ENCODE measurements at places on chromosomes 7 and 10. TPM values are rescaled to one million over a fixed set of nuclear protein-coding genes. Genes with fewer than 3 reads are reported as not detected.

PCLO gene
- total RNA-seq: 2.6 TPM

CNNM1 gene
- 1.7 TPM for total RNA-seq

EPO gene
- total RNA-seq: not detected

TSC22D4 gene
- 20.2 TPM for total RNA-seq

IFIT1B gene
- total RNA-seq: not detected

SORBS1 gene
- total RNA-seq: 397 TPM

CTTNBP2 gene
- 44.1 TPM for total RNA-seq

- no peak for DNase-seq
These were observed 528.3 kb downstream of the PHTF2 start for GRCh38 chr7:78326876-78327275.

GRCh38 chr7:2545746-2546425 is 9.4 kb downstream of the BRAT1 start:
- no peak for DNase-seq

DNA sequence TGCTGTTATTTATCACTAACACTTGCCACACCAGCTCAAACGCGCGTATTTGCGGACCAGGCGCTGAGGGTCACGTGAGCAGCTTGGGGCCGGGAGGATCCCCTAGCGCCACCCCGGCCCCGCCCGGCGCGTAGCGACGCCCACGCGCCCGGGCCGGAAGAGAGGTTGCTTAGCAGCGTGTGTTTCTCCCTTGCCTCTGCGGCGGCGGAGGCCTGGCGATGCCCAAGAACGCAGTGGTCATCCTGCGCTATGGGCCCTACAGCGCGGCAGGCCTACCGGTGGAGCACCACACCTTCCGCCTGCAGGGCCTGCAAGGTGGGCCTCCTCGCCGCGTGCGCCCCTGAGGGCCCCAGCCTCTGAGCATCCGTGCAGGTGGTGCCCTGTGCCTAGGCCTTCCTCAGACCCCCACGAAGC is at the start of gene C10orf53:
Gene C10orf53 (plus strand): TSS at position 172 of the 414 bp plus-strand sequence. CDS start 47 bp downstream, at position 219.
- no peak for DNase-seq

DNA sequence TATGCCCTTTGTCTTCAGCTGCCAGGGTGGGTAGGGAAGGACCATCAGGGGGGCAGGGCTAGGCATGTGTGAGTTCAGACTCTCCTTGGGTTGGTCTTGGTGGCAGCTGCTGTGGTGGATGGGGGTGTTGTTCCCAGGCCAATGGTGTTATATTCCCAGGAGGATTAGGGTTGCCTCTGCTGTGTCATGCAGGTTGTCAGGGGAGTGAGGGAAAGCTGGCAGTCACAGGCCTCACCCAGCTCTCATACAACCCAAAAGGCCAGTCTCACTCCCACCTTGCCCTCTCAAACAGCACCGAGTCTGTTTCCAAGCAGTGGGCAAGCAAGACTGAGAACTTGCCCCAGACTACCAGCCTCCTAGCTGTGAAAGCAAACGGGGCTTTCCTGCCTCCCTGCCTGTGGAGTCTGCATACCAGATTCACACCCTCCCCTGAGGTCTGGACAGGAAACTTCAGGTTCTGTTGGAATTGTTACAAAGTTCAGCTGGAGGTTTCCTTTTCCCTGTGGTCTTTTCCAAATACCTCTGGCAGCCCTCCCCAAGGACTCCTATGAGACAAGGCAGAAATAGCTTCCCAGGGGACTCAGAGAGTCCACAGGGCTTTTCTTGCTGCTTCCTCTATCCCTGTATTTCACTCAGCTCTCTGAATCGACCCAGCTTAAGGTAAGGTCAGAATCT is 1.4 kb downstream of the HYAL4 start:
- DNase-seq: no peak

- no peak for DNase-seq
These were observed 5.1 kb upstream of the ITGB1 start for GRCh38 chr10:32963096-32963495.

DNA sequence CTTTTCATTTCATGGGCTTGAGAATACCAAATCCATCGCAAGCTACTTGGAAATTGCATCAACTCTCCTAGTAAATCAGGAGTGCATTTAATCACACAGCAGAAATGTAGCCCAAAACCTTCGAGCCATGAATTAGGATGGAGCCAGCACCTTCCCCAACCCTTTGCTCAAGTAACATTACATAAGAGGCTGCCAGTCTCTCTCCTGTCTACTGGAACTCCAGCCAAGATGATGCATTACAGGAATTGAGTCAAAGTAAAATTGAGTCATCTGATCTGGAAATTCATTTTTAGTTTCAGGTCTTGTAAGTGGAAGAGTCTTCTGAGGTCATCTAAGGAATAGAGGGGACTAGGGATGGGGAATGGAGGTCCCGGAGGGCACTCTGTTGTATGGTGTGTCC is 69.7 kb upstream of the FHIP2A start:
- DNase-seq: no peak

DNA sequence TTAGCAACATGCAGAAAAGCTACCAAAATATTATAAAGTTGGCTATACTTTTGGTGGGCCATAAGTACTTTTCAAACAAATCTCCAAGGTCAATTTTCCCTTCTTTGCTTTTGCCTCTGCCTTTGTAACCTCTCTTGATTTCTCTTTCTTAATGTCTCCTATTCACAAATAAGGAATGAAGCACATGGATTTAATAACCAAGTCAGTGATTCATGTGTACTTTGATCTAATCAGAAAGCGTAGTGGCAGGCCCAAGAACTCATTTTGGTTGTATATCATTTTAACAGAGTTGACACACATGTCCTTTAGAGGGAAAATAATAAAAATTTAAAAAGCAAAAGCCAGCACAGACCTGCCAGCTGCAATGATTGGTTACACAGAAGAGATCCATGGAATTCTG is 93.7 kb downstream of the FZD1 start:
- DNase-seq: no peak

GRCh38 chr7:75968561-75969001 is 25.8 kb downstream of the TMEM120A start:
- no peak for DNase-seq

GRCh38 chr10:131444286-131444685 is 132.8 kb upstream of the TCERG1L start:
- no peak for DNase-seq

DNA sequence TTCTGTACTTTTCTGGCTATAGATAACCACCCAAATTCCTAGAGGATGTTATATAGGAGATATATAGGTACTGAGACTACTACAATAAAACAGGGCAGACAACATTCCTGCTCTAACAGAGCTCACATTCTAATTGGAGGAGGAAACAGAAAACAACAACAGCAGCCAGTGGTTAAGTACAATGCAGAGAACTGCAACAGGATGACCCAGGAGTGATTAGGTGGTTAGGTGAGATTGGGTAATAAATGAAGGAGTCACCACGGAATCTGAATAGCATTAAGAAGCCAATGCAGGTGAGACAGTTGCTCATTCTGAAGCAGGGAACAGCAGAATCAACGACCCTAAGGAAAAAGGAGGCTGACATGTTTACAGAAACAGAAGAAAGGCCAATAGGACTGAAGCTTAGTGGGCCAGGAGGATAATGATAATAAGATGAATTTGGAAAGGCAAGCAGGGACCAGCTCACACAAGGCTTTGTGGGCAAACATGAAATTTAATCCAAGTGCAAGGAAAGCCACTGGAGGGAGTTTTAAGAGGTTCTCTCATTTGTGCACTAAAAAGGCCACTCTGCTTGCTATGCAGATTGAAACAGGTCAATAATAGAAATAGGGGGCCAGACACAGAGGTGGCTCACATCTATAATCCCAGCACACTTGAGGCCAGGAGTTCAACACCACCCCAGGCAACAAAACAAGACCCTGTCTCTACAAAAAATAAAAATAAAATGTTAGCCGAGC is 16.9 kb upstream of the REEP3 start:
- no peak for DNase-seq

- no peak for DNase-seq
These were observed 117.2 kb upstream of the SEMA3C start for GRCh38 chr7:81036057-81036456.

DNA sequence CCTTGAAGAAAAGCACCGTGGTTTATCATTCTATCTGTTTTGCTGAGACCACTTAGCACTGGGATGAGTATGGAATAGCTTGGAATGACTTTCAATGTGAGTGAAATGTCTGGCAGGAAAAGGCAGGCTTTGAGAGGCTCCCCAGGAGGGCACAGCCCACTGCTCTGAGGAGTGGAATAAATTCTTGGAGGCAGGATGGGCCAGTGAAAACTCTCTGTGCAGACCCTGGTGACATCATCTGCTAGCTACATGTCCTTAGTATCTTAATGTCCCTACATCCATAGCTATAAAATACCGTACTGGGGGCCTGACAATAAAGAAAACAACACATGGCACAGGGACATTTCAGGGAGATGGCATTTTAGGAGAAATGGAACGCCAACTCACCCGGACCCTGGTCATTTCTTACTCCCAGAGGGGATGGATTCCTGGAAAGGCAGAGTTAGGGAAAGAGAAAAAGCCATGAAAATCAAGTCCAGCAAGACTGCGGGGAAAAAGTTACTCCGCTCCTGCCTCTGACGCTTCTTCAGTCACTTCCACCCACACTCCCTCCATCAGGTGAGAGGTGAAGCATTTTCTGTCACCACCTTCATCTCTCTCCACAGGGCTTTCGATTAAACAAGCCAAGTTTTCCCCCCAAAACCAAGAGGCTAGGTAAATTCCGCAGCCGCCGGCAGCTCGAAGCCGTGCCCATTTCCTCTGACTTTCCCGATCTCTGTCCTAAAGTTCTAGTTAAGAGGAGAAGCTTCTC is 991 bp downstream of the ZNF239 start:
- DNase-seq: no peak

DNA sequence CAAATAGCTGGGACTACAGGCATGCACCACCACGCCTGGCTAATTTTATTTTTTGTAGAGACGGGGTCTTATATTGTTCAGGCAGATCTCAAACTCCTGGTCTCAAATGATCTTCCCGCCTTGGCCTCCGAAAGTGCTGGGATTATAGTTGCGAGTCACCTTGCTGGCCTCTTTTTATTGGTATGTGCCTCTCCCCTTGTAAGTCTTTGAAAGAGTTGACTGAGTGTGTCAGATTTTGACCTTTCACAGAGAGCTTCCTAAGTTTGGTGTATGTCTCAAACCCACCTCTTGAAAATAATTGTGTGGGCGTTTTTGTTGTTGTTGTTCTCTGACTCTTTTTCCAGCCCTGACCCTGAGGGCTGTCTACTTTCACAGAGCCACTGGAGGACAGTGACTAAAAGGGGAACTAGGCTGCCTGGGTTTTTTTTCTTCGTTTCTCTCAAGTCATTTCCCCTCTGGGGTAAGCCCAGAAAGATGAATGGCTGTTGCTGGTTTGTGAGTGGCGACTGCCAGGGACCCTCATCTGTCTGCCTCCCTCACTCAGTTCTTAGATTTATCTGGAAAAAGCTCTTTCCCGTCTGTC is 262.8 kb downstream of the ZEB1 start:
- DNase-seq: no peak

DNA sequence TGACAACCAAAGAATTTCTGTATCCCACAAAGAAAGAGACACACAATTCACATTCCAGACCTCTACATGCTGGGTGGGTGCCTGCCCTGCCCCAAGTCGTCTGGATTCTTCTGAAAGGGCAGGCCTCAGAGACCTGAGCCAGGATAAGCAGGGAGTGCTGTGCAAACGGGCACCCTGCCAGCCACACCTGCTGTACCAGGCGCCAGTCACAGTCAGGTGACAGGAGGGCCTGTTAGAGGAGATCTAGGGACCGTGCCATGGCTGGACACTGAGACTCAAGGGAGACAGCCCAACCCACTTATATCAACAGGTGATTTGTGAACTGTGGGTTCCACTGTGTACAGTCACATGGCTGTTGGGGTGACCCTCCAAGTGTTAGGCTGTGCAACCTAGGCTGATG is 103.1 kb upstream of the AFAP1L2 start:
- no peak for DNase-seq

DNA sequence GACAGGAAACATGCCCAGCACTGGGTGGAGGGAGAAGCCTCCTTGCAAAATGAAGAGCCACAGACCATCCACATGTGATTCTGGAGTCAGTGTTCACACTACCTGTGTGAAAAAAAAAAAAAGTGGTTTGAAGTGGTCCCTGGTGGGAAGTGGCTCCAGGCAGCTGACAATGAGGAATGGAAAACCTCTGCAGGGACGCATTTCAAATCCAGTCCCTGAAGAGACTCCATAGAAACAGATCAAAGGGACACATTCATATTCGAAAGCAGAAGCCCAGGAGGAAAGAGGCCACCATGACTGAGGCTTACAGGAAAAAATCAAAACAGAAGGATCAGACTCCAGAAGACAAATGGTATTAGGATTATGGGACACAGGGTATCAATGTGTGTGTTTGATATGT is 11.5 kb upstream of the TCERG1L start:
- no peak for DNase-seq

GRCh38 chr7:137853053-137853452 is 6.3 kb upstream of the DGKI start:
- no peak for DNase-seq

- no peak for DNase-seq
These were observed 239.1 kb downstream of the SKAP2 start for GRCh38 chr7:26625286-26625685.

DNA sequence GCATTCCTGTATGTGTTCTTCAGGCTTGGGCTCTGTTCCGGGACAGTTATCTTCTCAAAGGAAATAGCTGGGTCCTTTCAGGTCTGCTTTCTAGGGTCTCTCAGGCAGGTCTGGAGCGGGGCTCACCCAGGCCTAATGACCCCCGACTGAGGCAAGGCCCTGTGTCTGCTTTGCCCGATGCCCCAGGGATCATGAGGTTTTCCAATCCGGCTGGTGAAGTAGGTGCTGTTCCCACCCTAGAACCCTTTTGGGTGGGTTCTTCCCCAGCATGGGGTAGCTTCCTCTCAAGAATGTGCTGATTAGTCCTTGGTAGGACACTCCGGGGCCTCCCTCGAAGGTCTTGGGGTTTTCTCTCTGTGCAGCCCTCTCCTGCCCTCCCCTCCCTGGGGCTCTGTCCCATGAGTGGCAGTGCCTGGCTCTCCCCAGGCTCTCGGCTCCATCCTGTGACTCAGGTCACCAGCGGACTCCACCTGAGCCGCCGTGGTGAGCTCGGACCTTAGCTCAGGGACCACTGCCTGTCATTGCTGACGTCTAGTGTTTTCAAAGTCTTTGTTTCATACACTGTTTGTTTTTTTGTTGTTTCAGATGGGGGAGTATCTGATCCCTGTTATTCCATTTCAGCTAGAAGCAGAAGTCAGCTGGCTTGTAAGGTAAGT is 71.0 kb upstream of the NKX6-2 start:
- peak; percentile 1 for DNase-seq

DNA sequence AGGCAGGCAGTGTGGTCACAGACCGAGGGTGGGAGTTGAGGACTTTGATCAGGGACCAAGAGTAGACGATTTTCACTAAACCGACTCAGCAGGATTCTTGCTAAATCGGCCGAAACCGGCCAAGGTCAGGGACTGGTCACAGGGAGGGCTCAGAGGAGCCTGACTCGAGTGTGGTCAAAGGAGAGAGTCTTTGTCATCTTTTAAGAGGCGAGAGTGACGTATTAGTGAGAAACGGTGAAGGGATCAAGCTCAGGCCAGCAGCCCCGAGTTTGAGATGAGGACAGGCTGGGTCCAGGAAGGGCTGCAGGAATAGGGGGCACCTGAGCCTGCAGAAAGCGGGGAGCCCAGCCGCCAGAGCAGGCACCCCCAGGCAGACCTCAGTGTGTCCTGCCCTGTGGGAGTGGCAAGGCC is 41.6 kb upstream of the FAM20C start:
- DNase-seq: no peak

- DNase-seq: peak; percentile 49
These were observed 789 bp downstream of the TCF7L2 start for GRCh38 chr10:112950714-112951358.
